T follicular helper cell (primary cell): ENCODE measurements at places on chromosomes 3 and 15.

DNA sequence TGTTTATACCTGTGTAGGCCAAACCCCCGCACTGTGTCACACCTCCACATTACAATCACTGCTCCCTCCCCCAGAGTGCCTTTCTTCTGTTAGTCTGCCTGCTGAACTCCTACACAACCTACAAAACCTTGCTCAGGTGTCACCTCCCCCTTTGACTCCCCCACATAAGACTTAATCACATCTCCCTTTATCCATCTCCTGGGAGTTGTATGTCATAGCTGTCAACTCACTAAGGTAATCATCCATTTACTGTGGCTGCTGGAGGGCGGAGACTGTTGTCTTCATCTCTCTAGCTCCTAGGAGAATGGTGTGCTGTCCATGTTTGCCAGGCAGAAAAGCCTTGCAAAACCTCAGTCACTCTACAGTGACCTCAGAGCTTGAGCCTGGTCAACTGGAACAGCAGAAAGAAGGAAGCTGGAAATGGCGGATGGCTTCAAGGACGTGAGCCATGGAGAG is 43.8 kb downstream of the ZNF710 start:
- no peak for DNase-seq

GRCh38 chr15:84911879-84912660 is 27.6 kb downstream of the SLC28A1 start:
- no peak for DNase-seq

GRCh38 chr3:40925231-40925630 is 274.1 kb upstream of the CTNNB1 start:
- no peak for DNase-seq

- DNase-seq = no peak
Measured at GRCh38 chr3:109702252-109702651, 364.9 kb upstream of the DPPA4 start.

GRCh38 chr15:67420137-67420536 is 100.8 kb upstream of the C15orf61 start:
- DNase-seq = no peak

DNA sequence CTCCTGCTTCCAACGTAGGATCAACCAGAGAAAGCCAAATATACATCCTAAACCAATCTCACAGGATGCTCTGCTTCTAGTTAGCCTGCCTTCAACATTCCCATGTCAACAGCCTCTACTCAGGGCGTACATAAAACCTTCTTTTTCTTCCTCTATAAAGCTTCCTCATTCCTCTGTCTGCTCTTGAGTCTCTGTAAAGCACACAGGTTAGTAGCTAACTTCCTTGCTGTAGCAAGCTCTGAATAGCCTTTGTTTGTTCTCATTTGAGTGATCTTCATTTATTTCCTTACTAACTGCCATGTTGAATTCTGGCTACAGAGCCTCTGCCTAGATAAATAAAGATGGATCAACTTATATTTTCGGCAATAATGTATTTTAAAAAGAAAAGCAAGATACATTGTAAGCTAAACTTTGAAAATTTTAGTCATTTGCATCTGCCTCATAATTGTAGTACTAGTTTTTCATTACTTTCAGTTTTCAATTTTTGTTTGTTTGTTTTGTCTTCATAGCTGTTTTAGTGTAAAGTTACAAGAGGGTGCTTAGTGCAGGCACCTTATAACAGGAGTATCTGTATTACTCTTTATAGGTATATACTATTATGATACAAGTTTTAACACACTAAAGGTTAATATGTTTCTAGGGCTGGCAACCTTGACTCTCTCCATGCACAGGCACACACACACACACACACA is 498.2 kb downstream of the PYDC2 start:
- no peak for DNase-seq

GRCh38 chr15:100116416-100117190 is 225.2 kb downstream of the ADAMTS17 start:
- DNase-seq = no peak

DNA sequence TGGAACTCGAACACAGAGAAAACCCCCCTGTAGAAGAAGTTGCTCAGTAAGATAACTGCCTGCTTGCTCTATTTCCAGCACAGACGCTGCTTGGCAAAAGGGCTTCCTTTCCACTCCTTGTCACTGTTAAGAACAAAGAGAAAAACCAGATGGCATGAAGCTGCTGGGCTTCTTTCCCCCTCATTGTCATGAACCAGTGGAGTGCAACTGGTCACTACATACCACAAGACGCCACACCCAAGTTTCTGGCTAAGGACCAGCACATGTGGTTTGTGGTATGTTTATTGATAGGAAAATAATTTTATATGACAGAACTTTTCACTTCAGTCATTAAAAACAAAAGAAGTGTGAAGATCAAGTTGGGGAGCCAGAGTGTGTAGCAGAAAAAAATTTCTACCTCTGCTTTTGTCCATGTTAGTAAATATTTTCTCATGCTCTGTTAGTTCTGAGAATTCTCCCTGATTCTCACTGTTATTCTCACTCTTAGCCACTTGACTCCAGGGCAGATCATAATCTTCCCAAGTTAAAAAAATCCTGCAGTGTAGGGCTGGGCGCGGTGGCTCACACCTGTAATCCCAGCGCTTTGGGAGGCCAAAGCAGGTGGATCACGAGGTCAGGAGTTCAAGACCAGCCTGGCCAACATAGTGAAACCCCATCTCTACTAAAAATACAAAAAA is 37.9 kb downstream of the CLK3 start:
- DNase-seq = no peak

DNA sequence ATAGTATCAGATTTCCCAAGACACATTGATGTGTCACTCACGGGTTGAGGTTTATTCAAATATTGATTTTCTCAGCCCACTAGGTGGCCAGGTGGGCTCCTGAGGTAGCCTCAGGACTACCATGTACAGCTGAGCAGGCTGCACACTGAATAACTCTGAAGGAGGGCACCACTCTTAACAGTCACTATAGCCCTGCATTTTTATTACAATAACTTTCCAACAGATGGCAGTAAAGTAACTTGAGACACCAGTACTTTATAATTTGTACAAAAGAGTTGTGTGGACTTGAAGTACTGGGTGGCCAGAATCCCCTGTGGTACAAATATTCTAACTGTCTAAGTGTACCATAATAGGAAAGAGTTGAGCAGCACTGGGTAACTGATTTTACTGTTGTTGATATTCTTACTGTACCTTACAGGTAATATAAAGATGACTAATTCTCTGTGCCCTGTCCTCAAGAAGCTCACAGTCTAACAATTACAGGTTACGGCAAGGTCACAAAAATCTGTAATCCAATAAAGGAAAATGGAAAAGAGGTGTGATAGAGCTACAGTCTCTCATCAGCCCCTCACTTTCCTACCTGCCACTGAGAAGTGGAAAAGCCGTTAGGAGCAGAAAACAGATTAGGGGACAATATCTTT is 76.0 kb downstream of the ETFA start:
- DNase-seq = no peak

DNA sequence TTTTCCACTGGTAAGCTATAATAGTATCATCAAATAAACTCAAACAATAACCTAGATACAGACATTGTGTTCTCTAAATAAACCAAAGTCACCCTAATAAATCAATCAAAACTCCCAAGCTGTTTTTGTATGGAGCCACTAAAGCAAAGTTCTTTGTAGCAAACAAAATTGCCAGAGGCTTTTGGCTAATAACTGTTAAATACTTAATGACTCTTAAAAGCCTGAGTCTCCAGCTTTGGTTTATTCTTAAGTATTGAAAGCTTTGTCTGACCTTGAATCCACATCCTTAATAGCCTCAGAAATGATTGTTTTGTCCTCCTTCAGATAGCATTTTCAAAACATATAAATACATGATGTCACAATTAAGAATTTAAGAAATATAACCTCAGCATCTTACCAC is 725.3 kb downstream of the SI start:
- no peak for DNase-seq

DNA sequence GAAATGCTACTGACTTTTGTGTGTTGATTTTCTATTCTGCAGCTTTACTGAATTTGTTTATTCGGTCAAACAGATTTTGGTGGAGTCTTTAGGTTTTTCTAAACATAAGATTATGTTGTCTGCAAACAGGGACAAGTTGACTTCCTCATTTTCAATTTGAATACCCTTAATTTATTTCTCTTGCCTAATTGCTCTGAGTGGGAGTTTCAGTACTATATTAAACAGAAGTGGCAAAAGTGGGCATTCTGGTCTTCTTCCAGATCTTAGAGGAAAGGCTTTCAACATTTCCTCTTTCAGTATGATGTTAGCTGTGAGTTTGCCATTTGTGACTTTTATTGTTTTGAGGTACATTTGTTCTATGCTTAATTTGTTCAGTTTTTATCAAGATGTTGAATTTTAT is 268.5 kb downstream of the WNT5A start:
- no peak for DNase-seq

DNA sequence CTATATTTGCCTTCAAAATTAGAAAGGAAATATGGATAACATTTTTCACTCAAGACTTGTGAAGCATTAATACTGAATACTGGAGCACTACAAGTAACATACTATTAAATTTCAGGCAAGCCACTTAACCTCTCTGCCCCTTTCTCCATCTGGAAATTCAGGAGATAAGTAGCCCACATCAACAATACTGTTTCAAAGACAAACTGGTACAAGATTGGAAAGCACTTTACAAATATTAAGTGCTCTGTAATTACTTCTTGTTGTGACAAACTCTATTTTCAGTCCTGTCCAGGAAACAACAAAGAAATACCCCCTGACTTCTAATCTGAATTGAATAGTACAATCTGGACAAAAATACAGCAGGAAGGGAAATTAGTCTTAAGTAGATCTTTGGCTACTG is 49.3 kb downstream of the TMEM212 start:
- no peak for DNase-seq

GRCh38 chr3:125628212-125628611 is 32.9 kb upstream of the OSBPL11 start:
- no peak for DNase-seq

- DNase-seq = no peak
Measured at GRCh38 chr3:78293284-78293683, 1253.4 kb downstream of the ROBO2 start.

DNA sequence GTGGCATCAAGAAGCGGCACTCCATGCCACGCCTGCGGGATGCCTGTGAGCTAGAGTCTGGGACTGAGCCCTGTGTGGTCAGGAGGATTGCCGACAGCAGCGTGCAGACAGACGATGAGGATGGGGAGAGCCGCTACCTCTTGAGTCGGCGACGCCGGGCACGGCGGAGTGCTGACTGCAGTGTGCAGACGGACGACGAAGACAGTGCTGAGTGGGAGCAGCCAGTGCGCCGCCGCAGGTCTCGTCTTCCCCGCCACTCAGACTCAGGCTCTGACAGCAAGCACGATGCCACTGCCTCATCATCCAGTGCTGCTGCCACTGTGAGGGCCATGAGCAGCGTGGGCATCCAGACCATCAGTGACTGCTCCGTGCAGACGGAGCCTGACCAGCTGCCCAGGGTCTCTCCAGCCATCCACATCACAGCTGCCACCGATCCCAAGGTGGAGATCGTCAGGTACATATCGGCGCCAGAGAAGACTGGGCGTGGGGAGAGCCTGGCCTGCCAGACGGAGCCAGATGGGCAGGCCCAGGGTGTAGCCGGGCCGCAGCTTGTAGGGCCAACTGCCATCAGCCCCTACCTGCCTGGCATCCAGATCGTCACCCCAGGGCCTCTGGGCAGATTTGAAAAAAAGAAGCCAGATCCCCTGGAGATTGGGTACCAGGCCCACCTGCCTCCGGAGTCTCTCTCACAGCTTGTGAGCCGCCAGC is 16.8 kb upstream of the APEH start:
- DNase-seq = no peak

DNA sequence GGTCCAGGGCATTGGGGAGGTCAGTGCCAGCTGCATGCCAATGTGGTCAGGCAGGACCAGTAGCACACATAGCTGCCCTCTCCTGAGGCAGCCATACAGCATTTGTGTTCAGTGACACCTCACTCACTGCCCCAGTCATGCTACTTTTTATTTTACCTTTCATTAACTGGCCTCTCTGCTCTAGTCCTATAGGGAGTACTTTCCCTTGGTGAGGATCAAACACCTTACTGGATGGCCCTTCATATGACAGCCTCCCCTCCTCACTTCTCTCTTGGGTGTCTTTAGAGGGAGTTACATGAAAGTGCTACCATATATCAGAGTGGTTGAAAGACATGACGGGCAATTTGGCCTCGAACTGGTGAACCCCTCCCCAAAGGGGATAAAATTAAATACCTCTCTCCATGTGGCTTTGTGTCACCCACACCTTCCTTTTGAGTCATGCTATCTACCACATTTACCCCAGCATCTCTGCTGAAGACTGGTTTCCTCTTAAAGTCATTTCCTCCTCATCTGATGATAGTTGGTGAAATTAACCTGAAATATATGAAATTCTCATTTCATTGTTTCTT is 17.6 kb downstream of the RLBP1 start:
- no peak for DNase-seq

DNA sequence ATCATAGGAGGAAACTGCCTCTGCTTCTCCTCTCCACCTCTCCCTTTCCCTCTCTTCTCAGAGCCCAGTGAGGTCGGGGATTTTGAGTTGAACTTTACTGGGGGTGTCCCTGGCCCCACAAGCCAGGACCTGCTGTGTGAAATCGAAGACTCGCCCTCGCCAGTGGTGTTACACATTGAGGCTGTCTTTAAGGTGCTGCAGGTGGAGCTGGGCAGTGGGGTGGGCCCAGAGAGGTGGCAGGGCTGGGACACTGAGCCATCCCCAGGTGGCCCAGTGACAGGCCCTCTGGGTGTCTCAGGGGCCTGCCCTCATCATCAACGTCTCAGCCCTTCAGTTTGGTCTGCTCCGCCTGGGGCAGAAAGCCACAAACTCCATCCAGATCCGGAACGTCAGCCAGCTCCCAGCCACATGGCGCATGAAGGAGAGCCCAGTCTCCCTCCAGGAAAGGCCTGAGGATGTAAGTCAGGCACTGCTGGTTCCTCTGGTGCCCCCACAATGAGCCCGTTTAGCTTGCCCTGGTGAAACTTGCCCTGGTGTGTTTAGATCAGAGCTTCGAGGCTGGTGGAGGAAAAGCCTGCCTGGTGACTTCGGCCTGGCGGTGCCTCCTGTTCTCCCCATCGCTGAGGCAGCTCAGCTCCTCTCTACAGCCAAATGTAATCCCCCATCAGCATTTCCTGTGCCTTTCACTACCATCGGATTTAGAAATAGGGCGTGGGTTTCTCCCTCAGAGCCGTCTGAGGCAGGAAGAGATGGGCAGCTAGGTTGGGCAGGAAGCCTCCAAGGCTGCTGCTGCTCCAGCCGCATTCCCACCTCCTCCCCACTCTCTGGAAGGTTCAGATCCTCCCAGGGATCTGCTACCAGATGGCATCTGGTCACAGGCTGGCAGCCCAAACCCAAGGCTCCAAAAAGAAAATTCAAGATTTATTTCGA is 39.2 kb downstream of the ACAA1 start:
- DNase-seq = no peak
